ENCODE measurements at places on chromosomes 3 and 15. TPM values are rescaled to one million over a fixed set of nuclear protein-coding genes. Genes with fewer than 3 reads are reported as not detected.

MASP1 gene
- 2.6 TPM for total RNA-seq

ITIH1 gene
- total RNA-seq, result not detected

TM6SF1 gene
- total RNA-seq, result 11.0 TPM

BCHE gene
- 2.2 TPM for total RNA-seq

AQP9 gene
- total RNA-seq, result 0.95 TPM

RUVBL1 gene
- total RNA-seq, result 14.1 TPM

WDR5B gene
- 3.8 TPM for total RNA-seq

SAMMSON gene
- total RNA-seq, result 25.3 TPM

UROC1 gene
- total RNA-seq, result not detected

SCN11A gene
- total RNA-seq, result 0.07 TPM

OSBPL10 gene
- total RNA-seq, result 108 TPM

VPS18 gene
- total RNA-seq, result 37.9 TPM

KNL1 gene
- total RNA-seq, result 0.27 TPM

CCR2 gene
- total RNA-seq, result 8.2 TPM

ST3GAL6 gene
- total RNA-seq, result 16.9 TPM

CNTN3 gene
- total RNA-seq, result 9.7 TPM

ADGRG7 gene
- not detected for total RNA-seq

GOLGA8J gene
- total RNA-seq, result 1.2 TPM

SERPINI2 gene
- not detected for total RNA-seq

GPR156 gene
- total RNA-seq, result 0.27 TPM

GABRG3 gene
- total RNA-seq, result not detected

PLA2G4F gene
- total RNA-seq, result 0.27 TPM

FBN1 gene
- total RNA-seq, result 300 TPM

NCEH1 gene
- total RNA-seq, result 22.7 TPM

AMIGO3 gene
- total RNA-seq, result 5.8 TPM

LEKR1 gene
- total RNA-seq, result not detected

PDCD7 gene
- 26.7 TPM for total RNA-seq

POTEB3 gene
- total RNA-seq, result not detected

C3orf85 gene
- total RNA-seq, result not detected

CGGBP1 gene
- total RNA-seq, result 83.8 TPM

CCDC39 gene
- not detected for total RNA-seq
